ENCODE measurements at places on chromosomes 4 and X. TPM values are rescaled to one million over a fixed set of nuclear protein-coding genes. Genes with fewer than 3 reads are reported as not detected.

GRCh38 chrX:45710081-45710801, 509.6 kb upstream of the DIPK2B start:
- DNase-seq = peak; percentile 78
- H3K4me3 ChIP-seq = no peak overlapping the region
- H3K27ac ChIP-seq = peak overlapping the region; percentile 85
- no peaks in the 10 kb centered on the region for H3K27me3 ChIP-seq
- H3K4me1 ChIP-seq = peaks cover 62% of the 10 kb centered on the region
- H3K36me3 ChIP-seq = no peaks in the 10 kb centered on the region

- H3K4me3 ChIP-seq = no peak overlapping the region
- H3K36me3 ChIP-seq = peaks cover 4% of the 10 kb centered on the region
Measured at GRCh38 chr4:145545538-145546174, 64.0 kb downstream of the SMAD1 start.

DNA sequence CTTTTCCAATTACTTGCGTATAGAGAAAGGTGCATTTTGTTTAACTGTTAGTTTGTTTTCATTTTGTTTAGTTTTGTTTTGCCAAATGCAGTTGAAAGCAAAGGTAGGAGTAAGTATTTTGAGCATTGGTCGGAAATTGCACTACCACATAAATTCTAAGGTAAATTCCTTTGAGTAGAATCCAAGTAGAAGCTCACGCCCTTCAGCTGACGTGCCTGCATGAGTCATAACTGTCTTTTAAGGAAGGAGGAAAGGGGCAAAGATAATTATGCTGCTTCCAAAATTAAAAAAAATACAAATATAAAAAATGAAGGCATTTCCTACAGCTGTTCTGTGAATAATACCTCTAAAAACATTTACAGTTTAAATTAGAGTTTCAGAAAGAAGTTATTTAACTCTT, 110.2 kb upstream of the MYOZ2 start:
- no peak overlapping the region for H3K27ac ChIP-seq
- H3K4me1 ChIP-seq = no peaks in the 10 kb centered on the region
- H3K4me3 ChIP-seq = no peak overlapping the region
- no peak for DNase-seq

DNA sequence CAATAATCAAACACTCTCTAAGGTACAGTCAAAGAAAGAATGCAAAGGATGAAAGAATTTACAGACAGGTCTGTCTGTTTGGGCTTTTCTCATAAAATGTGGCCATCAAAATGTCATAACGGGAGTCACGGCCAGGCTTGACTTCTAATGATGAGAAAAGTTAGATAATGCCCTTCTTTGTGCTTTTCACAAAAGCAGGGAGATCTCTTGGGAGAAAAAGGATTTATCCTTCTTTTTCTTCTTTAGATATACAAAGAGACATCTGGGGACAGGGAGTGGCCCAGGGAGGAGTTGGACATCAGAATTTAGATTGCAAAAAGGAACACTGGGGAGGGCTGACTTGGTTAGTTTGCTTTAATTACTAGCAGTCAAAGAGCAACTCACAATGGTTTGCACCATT, 93.1 kb downstream of the SLC39A8 start:
- no peaks in the 10 kb centered on the region for H3K36me3 ChIP-seq
- H3K27ac ChIP-seq = no peak overlapping the region
- no peaks in the 10 kb centered on the region for H3K27me3 ChIP-seq
- no peak overlapping the region for H3K4me3 ChIP-seq
- DNase-seq = no peak
- H3K4me1 ChIP-seq = no peaks in the 10 kb centered on the region

DNA sequence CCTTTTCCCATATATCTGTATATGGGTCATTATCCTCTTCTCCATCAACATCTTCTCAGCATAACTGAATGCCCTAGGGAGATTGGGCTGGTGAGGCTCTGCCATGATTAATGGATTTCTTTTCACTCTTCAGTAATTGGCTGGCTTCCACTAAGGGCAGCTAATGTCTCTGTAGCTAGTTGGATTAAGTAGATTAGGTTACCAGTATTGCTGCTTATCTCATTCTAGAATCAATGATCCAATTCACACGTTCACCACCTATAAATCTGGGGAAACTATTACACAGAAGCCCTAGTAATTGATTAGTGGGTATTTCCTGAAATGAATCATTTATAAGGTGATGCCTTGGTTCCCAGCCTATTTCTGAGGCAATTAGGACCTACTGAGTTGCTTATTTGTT, 94.8 kb downstream of the KDR start:
- H3K4me1 ChIP-seq = no peaks in the 10 kb centered on the region
- H3K27me3 ChIP-seq = peaks cover 6% of the 10 kb centered on the region
- H3K4me3 ChIP-seq = no peak overlapping the region
- no peak for DNase-seq
- no peak overlapping the region for H3K27ac ChIP-seq

DNA sequence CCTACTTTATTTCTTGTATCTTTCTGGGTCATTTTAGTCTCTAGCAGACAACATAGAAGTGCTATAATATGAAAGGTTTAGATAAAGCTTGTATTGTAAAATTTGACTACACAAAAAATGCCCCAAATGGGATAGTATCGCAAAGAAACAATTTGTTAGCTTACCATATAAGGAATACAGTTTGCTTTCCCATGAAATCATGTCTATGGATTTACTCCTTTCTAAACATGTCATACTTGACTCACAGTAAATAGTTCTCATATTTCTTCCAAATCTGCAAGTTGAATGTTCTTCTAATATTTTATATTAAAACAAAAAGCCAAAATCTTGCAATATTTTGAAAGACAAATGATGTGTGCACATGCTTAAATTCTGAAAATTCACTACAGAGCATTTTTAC, 103.9 kb downstream of the PPA2 start:
- no peaks in the 10 kb centered on the region for H3K4me1 ChIP-seq
- H3K27me3 ChIP-seq = no peaks in the 10 kb centered on the region
- no peak for DNase-seq
- H3K27ac ChIP-seq = no peak overlapping the region

GRCh38 chr4:186939766-186940165, 216.1 kb upstream of the FAT1 start:
- no peaks in the 10 kb centered on the region for H3K27me3 ChIP-seq
- H3K4me3 ChIP-seq = no peak overlapping the region
- no peak overlapping the region for H3K27ac ChIP-seq
- H3K4me1 ChIP-seq = no peaks in the 10 kb centered on the region
- H3K36me3 ChIP-seq = no peaks in the 10 kb centered on the region

- H3K27me3 ChIP-seq = peaks cover 18% of the 10 kb centered on the region
- no peaks in the 10 kb centered on the region for H3K36me3 ChIP-seq
Measured at GRCh38 chr4:170083541-170083940, 6.2 kb downstream of the AADAT start.

DNA sequence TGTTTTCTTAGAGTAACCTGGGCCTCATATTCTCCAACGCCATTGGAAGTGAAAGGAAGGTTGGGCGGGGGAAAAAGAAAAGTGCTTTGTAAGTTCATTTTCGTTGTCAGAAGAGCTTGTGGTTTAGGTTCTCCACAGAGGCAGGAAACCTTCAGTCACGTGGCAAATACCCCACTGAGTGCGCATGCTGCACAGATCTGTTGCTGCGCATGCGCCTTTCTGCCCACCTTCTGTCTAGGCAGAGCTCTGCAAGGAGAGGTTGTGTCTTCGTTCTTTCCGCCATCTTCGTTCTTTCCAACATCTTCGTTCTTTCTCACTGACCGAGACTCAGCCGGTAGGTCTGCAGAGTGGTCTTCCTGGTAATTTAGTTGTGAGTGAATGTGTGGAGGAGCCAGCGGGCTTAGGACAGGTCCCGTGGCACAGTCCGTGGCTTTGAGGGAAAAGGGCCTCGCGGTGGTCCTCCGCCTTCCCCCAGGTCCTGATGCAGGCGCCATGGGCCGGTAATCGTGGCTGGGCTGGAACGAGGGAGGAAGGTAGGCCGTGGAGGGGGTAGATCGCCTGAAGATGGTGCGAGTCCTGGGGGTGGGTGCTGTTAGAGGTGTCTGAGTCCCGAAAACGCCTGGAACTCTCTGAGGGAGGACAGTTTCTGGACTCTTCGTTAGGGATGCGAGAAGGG, at the start of gene PAGE5:
Gene PAGE5 (plus strand): TSS at position 228 of the 676 bp plus-strand sequence. CDS start 1,037 bp downstream, outside the sequence.
- DNase-seq = no peak
- no peaks in the 10 kb centered on the region for H3K27me3 ChIP-seq
- no peaks in the 10 kb centered on the region for H3K4me1 ChIP-seq
- no peak within 1 kb of the TSS for H3K27ac ChIP-seq

DNA sequence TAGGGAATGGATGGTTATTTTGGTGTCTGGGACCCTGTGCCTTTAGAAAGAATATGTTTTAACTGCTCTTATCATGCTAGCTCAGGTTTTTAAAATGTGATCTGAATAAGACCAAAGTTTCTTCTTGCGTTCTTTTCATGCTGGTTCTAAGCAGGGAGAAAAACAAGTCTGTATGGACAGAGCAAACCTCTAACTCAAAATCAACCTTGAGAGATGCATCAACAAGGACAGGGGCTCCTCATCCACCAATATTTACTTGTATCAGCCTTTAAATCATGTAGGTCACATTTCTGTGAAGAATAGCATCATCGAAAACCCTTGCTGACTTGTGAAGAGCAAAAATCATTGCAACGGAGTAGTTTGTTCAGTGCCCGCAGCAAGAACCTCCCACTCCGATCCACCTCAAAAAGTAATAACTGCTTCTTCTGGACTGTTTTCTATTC, 1.2 kb downstream of the ATP10D start:
- H3K27ac ChIP-seq = peak overlapping the region; percentile 82
- DNase-seq = no peak
- no peaks in the 10 kb centered on the region for H3K36me3 ChIP-seq
- no peaks in the 10 kb centered on the region for H3K27me3 ChIP-seq
- H3K4me1 ChIP-seq = peaks cover 34% of the 10 kb centered on the region

- H3K36me3 ChIP-seq = no peaks in the 10 kb centered on the region
- no peak overlapping the region for H3K27ac ChIP-seq
- peaks cover 34% of the 10 kb centered on the region for H3K4me1 ChIP-seq
Measured at GRCh38 chr4:158817562-158818296, 48.9 kb downstream of the FNIP2 start.

DNA sequence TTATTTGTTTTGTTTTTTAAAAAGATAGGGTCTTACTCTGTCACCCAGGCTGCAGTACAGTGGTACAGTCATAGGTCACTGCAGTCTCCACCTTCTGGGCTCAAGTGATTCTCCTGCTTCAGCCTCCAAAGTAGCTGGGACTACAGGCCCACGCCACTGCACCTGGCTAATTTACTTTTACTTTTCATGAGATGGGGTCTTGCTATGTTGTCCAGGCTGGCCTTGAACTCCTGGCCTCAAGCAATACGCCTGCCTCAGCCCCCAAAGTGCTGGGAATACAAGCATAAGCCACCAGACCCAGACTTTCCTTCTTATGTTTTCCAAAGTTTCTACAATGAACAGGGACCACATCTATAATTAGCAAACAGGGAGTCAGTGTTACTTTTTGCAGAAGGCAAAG, 37.9 kb upstream of the MXD4 start:
- no peaks in the 10 kb centered on the region for H3K27me3 ChIP-seq
- DNase-seq = no peak
- H3K4me3 ChIP-seq = no peak overlapping the region

DNA sequence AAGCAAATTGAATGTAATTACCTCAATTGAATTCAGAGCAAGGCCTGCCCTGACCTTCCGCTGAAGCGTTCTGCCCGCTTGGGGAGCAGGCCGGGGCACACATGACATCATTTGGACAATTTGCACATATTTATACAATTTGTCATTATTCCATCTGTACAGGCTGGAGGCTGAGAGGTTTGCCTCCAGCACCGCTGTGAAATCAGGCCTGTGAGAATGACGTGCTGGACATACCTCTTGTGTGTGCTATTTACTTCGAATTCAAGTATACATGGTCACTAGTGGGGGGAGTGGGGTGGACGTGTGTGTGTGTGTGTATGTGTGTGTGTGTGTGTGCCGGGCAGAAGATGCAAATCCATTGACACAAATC, 285.6 kb downstream of the SHOX start:
- H3K27me3 ChIP-seq = no peaks in the 10 kb centered on the region
- no peaks in the 10 kb centered on the region for H3K4me1 ChIP-seq
- no peak overlapping the region for H3K4me3 ChIP-seq
- H3K27ac ChIP-seq = no peak overlapping the region
- H3K36me3 ChIP-seq = no peaks in the 10 kb centered on the region

DNA sequence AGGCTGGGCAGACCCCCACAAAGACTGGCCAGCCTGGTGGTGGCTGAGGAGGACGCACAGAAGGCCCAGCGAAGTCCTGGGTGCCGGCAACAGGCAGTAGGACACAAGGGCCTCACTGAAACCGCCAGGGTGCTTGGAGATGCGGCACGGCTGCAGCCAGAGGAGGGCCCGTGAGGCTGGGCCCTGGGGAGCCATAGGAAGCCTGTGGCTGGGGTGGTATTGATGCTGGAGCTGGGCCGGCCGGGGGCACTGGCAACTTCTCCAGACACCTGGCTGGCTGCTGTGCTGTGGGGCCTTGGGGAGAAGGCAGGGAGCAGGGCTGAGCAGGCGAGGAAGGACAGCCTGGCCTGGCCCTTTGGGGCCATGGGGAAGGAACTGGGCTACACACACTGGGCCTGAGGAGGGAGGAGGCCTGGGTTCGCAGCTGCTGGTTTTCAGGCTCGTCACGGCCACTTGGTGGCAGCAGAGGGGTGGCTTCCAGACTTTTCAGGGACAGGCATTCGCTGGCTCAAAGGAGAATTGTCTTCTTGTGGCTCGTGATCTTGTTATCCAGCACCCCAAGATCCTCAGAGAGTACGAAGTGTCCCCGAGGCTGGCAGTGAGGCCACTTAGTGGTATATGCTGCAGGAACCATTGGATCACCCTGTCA, 37.2 kb downstream of the ATP2B3 start:
- no peaks in the 10 kb centered on the region for H3K4me1 ChIP-seq
- peak; percentile 76 for DNase-seq
- H3K27me3 ChIP-seq = no peaks in the 10 kb centered on the region
- H3K27ac ChIP-seq = no peak overlapping the region

- H3K36me3 ChIP-seq = peaks cover 12% of the 10 kb centered on the region
- no peak overlapping the region for H3K4me3 ChIP-seq
- peaks cover 50% of the 10 kb centered on the region for H3K4me1 ChIP-seq
- H3K27ac ChIP-seq = no peak overlapping the region
- DNase-seq = no peak
- H3K27me3 ChIP-seq = no peaks in the 10 kb centered on the region
Measured at GRCh38 chrX:9535101-9535500, 70.2 kb downstream of the TBL1X start.

The F8A2 gene
- not detected for total RNA-seq

The SSX4B gene
- total RNA-seq = not detected

The GPRASP1 gene
- 5.1 TPM for total RNA-seq

The MAGEB3 gene
- total RNA-seq = not detected

The FAM184B gene
- total RNA-seq = not detected

The PLAC1 gene
- not detected for total RNA-seq

The LRCH2 gene
- total RNA-seq = not detected

Measured in activated CD4-positive, alpha-beta T cell treated with anti-CD3 and anti-CD28 coated beads for 36 hours (primary cell).